Smooth muscle cell of trachea (primary cell): ENCODE measurements at places on chromosomes 1 and 21. TPM values are rescaled to one million over a fixed set of nuclear protein-coding genes. Genes with fewer than 3 reads are reported as not detected.

The CR2 gene
- total RNA-seq, result under 0.01 TPM in 1 of 2 replicates, not detected in the other

The SLC37A1 gene
- 2.3 and 2.6 TPM in 2 replicates for total RNA-seq

The SEMA6C gene
- total RNA-seq, result 1.2 and 1.3 TPM in 2 replicates

The CAMK1G gene
- 0.50 and 2.2 TPM in 2 replicates for total RNA-seq

The RNU1-3 gene
- total RNA-seq, result under 0.01 TPM in 2 replicates

The SH2D1B gene
- not detected in 2 replicates for total RNA-seq
